ENCODE measurements at places on chromosomes 16 and 17.
A peak's percentile ranks its signal among the peaks of the same experiment; 100 is the strongest.

DNA sequence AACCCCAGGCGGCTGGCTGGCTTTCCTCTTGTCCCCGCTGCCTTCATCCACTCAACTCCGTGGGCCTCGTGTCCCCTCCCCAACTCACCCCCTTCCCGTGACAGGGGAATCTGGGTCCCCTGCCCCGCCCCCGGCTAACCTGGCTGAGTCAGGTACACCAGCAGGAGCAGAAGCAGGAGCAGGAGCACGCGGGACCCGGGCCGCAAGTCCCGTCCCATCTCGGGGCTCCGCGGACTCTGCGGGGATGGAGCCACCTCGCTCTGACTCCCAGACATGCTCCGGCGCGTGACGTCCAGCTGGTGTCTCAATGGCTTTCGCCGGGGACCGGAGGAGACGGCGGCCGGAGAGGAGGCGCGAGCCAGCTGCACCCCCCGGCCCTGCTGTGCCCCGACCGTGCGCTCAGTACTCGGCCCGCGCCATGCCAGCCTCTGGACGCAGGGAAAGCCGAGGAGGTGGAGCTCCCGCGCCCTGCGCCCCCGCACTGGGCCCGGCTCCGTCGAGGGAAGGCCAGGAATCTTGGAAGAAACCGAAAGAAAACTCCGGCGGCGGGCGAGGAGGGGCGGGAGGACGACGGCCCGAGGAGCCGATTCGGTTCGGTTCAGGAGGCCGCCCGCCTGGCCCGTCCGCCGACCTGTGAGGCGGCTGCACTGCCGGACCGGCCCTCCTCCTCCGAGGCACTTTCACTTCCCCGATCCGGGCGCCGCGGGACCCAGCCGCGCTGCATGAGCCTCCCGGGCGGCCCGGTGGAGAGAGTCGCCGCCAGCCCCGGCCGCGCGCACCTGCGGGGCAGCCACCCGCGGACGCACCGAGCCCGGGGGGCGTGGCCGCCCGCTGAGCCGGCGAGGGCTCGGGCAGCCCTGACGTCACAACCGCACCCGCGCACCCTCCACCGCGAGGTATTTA, at the start of the genes CXCL16 and ZMYND15:
Gene CXCL16, minus strand, starts transcription at position 807 of the 903 bp plus-strand sequence. Its CDS starts 589 bp downstream, at position 218.
Gene ZMYND15, plus strand, starts transcription at position 712 of the 903 bp plus-strand sequence. CDS start 716 bp downstream, outside the sequence.
- DNase-seq, result no peak

GRCh38 chr17:34399725-34400124, 36.7 kb upstream of the CCL1 start:
- no peak for DNase-seq

- DNase-seq, result peak; percentile 67
Observed at GRCh38 chr17:17313350-17313991, 10.3 kb downstream of the NT5M start.

GRCh38 chr17:65557349-65558310, 3.8 kb downstream of the AXIN2 start:
- no peak for DNase-seq

- DNase-seq, result no peak
Observed at GRCh38 chr16:12182212-12182611, 205.7 kb downstream of the SNX29 start.

DNA sequence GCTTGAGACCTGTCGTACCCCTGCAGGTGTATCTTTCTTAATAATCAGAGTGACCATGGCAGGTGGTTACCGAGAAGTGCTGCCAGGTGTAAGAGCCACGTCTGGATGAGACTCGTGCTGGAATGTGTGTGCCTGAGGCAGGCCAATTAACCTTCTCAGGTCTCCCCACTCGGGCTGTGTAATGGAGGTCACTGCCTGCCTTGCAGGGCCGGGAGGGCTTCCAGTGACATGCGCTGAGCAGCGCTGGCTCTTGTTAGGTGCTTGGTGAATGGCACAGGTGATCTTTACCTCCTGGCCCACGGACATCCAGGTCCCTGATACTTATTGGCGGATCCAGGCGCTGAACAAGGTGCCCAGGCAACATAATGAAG, 4.6 kb upstream of the GSE1 start:
- DNase-seq, result no peak

GRCh38 chr16:27816561-27816960, 247.0 kb downstream of the GSG1L start:
- no peak for DNase-seq

DNA sequence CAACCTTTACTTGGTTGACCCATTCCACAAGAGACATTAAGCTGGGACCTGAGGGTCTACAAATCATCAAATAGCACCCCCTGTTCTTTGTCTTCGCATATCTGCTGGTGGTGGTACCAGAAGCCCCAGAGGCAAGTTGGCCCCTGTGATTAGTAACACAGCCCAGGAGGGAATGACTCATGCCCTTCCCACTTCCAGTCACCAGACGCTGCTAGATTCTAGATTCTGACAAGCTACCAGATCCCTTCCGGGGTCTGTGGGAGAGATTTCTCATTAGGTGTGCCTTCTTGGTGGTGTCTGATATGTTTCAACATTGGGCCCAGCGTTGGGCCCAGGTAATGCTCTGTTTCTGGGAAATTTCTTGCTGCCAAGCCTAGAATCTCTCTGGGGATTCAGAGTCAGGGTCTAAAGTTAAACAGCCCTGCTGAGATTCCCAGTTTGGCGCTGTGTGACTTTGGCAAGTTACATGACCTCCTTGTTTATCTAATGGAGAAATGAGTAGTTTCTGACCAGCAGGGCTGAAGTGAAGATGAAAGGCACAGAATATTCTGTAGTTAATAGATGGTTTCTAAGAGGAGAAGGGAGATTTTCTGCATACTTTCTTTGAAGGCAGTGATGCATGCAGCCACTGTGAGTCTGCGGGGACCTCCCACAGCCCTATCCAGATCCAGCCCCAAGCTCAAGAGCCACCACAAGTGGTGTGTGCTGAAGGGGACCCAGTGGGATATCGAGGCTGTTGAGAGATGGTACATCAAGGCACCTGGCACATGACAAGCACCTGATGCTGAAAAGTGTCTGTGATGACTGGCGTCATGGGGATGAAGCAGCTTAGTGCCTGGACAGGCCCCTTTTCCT, 3.9 kb downstream of the TRPV2 start:
- DNase-seq, result no peak

- peak; percentile 38 for DNase-seq
Observed at GRCh38 chr17:80761110-80761871, 216.7 kb downstream of the RPTOR start.

GRCh38 chr17:76267051-76267576, 2.0 kb downstream of the UBALD2 start:
- no peak for DNase-seq
